G401 (cell line): ENCODE measurements at places on chromosomes 11 and 22.
A peak's percentile ranks its signal among the peaks of the same experiment; 100 is the strongest.

GRCh38 chr11:118092907-118093571 lies 6.3 kb upstream of the SMIM35 start:
- no peak for DNase-seq

DNA sequence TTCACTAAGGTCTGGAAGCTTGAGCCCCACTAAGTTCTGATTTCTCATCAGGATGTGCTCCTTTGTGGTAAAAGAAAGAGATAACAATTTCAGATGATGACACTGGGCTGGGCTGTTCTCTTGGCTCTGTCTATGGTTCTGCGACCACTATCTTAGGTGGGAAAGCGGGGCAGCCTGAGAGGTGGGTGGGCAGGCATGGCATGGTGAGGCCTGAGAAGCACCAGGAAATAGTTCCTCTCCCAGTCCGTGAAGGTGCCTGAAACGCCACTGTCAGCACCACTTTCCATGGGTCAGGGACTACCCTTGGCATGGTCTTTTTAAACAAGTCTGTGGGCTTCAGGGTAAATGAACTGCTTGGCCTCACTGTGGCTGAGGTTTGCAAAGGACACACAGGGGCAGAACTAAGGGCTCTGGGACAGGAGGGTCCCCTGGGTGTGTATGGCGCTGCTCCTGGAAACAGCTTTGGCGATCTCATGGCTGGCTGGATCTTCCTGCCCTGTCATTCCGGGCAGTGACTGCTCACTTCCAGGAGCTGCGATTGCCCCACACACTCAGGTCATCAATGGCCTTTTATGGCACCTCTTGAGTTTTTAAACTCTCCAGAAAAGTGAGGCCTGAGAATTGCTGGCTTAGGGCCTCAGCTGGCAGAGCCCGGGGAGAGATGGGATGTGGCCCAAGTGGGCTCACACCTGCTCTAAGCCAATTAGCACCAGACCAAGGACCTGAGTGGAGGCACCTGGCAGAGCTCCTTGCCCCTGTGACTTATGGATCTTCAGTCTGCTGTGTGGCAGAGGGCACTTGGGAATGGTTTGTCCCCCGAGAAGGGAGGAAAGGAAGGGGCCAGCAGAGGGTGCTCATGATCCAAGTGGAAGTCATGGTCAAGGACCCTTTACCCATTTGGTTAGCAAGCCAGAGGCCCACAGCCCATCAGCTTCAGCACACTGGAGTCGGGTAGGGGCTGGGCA lies 55.6 kb upstream of the LYVE1 start:
- DNase-seq = peak; percentile 20

DNA sequence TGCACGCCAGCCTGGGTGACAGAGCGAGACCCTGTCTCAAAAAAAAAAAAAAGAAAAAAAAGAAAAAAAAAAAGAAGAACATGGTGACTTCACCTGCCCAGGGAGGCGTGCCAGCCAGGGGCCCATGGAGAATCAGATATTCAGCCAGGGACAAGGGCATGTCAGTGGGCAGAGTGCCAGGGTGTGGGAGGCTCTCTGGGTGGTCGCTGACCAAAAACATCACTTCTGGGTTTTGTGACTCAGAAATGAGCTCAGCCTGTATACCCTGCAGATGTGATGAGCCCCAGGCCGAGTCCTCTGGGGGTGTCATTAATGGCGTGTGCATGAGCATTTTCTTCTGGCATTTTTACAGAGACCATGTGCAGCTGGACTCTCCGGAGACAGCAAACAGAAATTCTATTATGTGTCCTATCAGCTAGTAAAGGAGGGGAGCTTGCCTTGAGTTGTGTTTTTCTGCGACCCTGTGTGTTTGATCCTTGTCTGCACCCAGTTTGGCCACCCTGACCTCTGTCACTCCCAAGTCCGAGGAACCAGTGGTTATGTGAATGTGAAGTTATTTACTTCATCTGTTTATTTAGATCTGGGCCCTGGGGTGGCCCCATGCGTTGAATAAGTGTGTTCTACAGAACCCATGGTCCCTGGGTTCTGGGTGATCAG lies 53.6 kb downstream of the BCR start:
- no peak for DNase-seq

- peak; percentile 32 for DNase-seq
Observed at GRCh38 chr22:22576244-22576988, 17.4 kb upstream of the PRAME start.

GRCh38 chr11:127693686-127694085 lies 693.1 kb upstream of the KIRREL3 start:
- DNase-seq = no peak

- DNase-seq = no peak
Observed at GRCh38 chr11:62958547-62959421, 26.0 kb downstream of the SLC22A6 start.

DNA sequence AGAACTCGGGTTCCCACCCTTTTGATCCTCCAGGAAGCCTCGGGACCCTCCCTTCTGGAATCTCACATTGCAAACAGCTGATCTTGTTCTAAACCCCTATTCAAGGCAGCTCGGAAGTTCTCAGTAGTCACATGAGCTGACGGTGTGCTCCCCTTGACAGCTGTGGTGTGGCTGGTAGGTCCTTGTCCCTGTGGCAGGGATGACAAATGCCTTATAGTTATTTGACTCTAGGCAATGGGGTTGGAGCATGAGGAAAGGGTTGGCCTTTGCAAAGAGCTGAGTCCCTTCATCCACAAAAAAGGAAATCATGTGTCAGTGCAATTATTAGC lies 23.6 kb downstream of the EIF4G2 start:
- no peak for DNase-seq

DNA sequence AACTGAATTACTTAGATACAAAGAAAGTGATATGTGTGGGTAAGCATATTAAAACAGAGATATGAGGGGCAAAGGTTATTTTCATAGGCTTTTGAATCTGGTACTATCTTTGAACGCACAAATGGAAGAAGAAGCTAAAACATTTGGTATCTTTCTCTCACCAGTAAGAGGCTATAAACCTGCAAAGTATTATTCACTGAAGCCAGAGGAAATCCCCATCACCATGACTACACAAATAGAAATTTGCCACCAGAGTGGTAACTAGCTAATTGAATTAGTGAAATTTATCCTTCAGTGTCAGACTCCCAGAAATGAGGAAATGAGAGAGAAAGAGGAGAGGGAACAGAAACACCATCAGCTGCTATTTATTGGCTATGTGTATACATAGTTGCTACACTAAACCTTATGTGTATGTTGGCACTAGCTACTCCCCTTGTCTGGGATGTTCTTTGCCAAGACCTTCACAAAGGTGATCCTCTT lies 503.4 kb downstream of the DLG2 start:
- DNase-seq = no peak

- DNase-seq = no peak
Observed at GRCh38 chr11:13761250-13761649, 92.8 kb downstream of the FAR1 start.

DNA sequence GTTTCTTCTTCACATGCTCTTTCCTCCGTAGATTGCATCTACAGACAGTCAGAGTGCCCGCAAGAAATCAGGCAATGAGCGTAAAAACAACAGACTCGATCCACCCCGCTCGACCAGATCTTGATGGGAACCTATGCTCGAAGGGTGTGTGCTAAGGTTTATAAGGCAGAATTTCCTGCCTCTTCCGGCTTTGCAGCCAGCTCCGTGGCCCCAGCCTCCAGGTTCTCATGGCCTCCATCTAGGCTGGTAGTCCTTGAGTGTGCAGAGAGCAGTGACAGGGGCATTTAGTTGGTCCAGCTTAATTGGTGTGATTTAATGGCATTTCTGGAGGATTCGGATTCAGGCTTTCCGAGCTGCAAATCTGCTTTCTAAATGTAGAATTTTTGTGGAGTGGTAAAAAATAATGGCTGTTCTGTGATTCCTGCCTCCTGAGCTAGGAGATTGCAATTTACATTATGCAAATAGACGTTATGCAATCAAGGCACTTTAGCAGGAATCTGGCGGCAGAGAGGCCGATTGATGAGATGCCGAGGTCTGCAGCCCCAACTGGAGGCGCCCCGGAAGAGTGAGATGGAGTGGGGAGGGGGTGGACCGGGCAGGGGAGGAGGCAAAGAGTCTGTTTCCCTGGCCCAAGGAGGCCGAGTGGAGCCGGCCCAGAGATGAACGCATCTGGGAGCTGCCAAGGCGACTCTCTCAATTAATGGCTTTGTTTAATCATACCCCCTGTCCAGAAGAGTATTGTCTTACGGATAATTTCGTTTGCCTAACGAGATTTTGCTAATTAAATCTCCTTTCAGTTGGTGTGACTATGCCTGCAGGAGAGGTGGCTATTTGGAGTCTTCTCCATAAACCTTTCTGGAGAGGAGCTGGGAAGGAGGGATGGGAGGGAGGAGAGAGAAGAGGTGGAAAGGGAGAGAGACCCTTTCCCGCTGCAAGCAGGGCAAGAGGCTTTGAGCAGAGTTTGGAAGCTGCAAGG lies 75.3 kb downstream of the PKNOX2 start:
- no peak for DNase-seq

DNA sequence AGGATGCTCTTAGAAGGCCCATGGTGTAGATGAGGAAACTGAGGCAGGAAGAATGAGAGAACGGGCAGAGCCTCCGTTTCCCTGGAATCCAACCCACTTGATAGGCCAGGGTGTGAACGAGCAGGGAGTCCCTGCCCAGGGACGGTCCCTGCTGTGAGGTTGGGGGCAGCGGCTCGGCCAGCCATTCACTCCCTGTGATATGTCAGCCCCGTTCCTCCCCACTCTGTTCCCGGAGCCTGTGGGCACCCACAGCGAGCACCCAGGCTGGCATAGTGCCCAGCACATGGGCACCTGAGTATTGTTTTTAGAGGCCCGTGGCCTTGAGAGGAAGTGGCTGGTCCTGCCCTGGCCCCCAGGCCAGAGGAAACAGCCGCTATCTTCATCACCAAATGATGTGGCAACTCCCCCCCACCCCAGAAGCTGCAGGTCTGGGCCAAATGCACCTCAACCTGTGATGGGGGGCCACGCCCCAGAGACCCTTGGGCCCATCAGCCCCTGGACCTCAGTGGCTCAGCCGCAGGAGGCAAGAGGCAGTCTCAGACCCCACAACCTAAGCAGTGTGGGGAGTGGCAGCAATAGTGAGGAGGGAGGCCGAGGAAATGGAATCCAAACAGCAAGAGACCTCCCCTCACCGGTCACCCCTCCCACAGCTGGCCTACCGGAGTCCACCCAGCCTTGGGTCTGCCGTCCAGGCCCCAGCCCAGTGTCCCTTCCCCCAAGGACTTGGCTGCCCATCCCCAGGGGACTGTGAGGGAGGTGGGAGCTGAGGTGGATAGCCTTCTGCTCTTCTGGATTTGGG lies 2.1 kb downstream of the ALDH3B1 start:
- DNase-seq = no peak

DNA sequence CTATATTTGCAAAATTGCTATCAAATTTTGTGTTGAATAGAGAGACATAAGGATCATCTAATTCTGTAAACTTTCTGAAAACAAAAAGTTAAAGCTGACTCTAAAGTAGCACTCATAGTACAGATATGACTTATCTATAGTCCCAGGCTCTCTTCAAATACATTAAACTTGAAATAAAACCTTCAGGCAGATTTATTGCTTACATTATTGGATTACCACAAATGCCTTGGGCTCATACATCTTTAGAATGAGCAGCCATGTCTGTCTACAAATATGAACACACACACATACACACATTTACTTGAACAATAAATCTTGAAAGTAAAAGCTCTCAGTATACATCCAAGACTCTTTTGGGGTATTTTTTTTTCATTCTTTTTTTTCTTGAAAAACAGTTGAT lies 207.9 kb downstream of the LUZP2 start:
- DNase-seq = no peak

GRCh38 chr11:71304045-71304444 lies 51.7 kb upstream of the SHANK2 start:
- DNase-seq = no peak

GRCh38 chr22:20118300-20119020 lies 1.4 kb upstream of the TRMT2A start:
- no peak for DNase-seq

- DNase-seq = no peak
Observed at GRCh38 chr22:22098457-22099193, 116.0 kb upstream of the TOP3B start.

GRCh38 chr11:55956521-55956920 lies 13.2 kb downstream of the OR10AG1 start:
- no peak for DNase-seq

DNA sequence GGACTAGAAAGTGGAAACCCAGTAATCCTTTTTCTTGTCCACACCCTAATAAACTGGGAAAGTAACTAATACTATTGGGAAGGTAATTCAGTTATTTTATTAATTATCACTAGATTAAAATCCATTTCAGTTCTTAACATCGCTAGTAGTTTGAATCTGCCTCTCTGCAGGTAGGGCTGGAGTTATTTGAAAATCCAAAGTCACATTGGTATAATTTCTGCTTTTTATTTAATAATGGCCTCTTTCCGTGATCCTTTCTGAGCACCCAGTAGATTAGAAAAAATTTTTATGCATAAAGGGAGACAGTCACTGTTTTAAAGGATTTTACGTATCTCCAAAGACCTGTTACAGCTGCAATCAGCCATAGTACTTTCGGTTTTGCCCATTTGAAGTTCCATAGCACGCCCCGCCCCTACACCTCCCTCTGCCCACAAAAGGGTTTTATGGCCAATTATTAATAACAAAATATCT lies 605 bp upstream of the COPB1 start:
- peak; percentile 31 for DNase-seq

DNA sequence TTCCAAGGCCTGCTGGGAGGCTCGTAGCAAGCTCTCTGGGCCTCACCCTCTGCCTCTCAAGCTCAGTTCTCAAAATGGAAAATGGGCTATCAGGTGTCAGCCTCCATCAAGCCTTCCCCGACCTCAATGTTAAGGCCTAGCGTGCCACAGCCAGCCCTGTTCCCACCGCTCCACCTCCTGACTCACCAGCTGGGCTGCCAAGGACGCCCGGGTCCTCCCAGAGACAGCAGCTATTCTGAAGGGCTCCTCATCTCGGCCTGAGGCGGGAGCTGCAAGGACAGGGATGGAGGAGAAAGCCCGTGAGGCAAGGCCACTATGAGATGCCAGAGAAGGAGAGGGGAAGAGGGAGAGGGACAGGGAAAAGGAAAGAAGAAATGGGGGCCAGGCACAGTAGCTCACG lies 19.9 kb downstream of the ARAP1 start:
- no peak for DNase-seq

DNA sequence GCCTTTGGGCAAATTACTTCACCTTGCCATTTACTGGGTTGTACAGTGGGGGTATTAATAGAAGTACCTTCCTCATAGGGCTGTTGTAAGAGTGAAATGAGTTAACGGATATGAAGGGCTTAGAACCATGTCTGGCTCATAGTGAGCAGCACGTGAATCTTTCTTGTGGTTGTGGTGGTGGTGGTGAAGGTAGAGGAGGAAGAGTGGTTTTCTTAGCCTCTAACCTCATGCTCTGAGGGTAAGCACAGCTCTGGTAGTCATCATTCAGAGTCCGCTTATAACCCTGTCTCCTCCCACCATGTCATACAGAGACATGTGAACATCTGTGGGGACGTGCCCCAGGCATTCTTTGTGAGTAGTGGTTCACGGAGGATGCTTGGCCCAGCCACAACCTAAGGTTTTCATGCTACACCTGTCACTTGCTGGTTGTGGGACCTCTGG lies 43.6 kb downstream of the TEAD1 start:
- DNase-seq = no peak

DNA sequence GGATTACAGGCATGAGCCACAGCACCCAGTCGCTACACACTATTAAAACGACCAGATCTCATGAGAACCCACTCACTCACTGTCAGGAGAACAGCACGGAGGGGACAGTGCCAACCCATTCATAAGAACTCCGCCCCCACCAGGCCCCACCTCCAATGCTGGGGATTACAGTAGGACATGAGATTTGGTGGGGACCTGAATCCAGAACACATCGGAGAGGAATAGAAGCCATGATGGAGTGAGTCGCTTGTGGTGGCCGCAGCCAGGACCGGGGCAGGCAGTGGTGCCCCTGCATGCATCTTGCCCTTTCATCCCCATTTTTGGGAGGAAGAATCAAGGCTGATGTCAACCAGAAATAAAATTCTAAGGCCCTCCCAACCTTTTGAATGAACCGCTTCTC lies 8.7 kb downstream of the NADSYN1 start:
- no peak for DNase-seq
